ENCODE measurements at places on chromosomes 5 and 9.

GRCh38 chr5:40474250-40474649 lies 205.5 kb upstream of the PTGER4 start:
- DNase-seq: no peak

- peak; percentile 86 for DNase-seq
Measured at GRCh38 chr5:93359296-93359959, 221.6 kb downstream of the NR2F1-AS1 start.

- DNase-seq: no peak
Measured at GRCh38 chr5:124195411-124195810, 551.0 kb downstream of the ZNF608 start.

- peak; percentile 50 for DNase-seq
Measured at GRCh38 chr5:178348356-178349074, 115.9 kb upstream of the PHYKPL start.

DNA sequence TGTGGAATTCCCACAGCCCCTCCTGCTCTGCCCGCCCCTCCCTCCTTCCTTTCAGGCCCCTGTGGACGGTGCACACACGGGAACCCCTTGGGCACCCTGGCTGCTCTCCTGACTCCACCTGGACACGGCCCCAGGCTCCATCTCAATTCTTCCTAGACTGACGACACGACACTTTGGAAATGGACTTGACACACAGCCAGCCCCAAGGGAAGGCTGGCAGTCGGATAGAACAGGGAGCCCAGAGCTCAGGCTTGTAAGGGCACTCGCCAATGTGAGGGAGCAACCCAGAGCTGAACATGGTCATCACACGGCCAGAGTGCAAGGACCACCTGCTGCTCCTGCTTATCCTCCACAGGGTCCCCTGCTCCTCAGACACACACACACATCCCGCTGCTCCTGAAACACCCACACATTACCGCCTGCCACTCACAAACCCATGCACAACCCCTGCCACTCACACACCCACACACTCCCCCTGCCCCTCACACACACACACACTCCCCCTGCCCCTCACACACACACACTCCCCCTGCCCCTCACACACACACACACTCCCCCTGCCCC lies 8.9 kb downstream of the SLC9A3 start:
- DNase-seq: no peak

GRCh38 chr9:97534961-97535594 lies 33.6 kb downstream of the TMOD1 start:
- DNase-seq: no peak

DNA sequence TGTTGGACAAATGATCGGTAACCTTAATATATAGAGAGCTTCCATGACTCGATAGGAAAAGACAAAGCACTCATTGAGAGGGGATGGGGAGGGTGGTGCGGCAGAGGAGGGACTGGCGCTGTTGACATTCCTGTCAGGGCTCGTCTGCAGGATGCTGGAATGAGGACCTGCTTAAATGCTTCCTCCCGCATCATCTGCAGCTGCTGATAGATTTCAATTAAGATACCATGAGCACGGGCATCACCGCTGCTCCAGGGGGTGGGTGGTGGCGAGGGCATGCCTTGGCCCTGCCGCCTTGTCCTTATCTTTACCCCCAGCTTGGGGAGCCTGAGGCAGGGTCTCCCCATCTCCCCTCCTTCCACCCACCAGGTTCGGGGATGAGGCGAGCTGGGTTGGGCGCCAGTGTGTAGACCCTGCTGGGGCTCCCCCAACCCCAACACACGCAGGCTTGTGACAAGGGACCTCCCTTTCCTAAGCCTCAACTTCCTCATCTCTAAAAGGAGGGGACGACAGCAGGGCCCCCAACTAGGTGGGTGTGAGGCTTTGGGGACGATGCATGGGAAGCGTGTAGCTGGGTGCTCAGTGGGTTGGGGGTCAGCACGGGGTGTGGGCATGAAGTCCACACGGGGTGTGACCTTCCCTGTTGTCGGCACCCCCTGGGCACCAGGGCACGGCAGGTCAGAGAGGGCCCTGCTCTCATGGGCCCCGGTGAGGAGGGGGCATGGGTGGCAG lies 11.7 kb upstream of the QRFP start:
- DNase-seq: no peak

DNA sequence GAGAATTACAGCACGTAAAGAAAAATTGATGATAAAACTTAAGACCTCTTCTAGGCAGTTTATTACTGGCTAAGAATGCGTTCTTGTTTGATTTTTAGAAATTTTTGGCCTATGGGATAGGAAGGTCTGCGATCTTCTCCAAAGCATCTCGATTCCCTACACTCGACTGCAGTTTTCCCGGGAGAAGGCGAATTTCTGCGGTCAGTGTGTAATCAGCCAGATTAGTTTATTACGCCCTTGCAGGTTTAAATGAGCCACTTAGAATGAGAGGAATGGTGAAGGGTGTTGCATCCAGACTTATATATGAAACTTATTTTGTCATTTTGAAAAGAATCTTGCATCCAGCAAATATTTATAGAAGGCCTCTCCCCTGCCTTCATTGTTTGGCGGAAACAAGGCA lies 1.2 kb downstream of the MTAP start:
- no peak for DNase-seq

DNA sequence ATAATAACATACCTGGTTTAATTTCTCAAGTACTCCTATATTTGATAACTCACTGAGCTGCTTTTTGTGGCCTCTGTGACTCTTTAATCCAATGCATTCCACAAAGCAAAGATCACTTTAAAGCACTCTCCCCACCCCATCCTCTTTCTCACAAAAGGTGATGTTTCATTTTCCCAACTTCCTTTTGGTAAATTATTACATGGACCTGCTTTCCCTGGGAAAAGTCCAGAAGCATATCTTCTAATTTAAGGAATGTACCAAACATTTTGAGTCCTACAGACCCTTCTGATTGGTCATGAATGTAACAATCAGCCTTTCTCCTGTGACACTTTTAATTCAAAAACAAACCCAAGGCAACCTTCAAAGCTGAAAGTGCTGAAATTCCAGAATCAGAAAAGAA lies 71.1 kb downstream of the MLLT3 start:
- DNase-seq: no peak

DNA sequence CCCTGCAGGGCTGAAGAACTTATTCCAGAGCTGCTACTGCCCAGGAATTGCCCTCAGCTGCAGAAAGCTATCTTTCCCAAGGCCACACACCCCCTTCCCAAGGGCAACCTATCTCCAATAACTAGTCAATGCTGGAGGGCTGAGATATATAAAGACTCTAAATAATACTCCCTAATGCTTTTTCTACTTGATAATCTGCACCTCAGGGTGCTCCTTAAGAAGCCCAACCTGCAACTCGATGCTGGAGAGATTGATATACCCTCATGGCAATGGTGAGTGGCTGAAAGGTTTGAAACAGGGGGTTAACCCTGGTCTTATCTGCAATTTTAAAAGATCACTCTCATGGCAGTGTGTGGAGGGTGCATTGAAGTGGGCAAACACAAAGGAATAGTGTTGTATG lies 142.7 kb upstream of the APC start:
- no peak for DNase-seq

DNA sequence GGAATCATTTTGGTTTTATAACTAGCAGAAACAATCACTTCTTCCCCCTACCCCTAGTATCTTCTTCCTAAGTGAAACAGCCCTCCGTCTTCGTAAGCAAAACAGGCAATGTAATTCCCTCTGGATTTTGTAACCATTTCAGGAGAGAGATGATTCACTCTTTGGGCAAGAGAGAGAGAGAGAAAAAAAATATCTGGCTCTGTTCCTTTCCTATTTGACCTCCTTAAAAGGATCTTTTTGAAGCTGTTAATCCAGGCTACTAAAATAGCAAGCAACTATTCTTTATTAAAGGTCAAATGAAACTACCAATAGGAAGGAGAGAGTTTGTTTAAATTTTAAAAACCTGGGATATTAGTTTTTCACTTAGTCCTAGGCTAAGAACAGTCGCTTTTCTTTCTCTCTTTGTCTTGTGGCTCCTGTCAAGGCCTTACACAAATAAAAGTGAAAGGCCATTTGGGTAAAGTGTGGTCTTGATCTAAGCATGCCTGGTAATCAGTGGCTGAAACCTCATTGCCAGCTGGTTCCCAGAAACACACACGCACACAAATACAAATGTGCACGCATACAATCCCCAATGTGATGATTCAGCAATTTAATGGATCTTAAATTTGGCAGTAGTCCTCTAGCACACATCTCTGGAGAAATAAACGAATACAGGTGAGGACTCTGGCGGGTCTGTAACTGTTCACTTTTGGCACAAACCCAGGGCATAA lies 70.2 kb downstream of the PRUNE2 start:
- no peak for DNase-seq

- no peak for DNase-seq
Measured at GRCh38 chr9:115058684-115059315, 59.2 kb downstream of the TNC start.

GRCh38 chr9:37007295-37007694 lies 26.8 kb downstream of the PAX5 start:
- no peak for DNase-seq

DNA sequence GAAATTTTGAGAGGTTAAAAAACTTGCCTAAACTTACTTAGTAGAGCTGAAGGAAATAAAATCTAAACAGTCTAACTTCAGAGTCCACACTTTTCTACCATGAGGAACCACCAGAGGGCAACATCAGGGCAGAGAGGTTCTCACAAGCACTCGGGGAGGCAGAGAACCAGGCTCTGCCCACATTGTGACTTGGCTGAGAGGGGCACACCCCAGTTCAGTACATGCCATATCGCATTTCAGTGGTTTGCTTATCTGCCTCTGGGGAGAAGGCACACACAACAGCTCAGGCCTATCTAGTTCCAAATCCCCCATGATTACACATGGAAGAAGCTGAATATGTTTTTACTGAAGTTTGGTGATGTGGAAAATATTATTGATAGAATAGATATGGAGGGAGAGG lies 49.2 kb downstream of the EQTN start:
- no peak for DNase-seq

GRCh38 chr9:98656511-98656910 lies 52.2 kb downstream of the GABBR2 start:
- no peak for DNase-seq

GRCh38 chr9:95143591-95144561 lies 173.6 kb downstream of the FANCC start:
- no peak for DNase-seq

DNA sequence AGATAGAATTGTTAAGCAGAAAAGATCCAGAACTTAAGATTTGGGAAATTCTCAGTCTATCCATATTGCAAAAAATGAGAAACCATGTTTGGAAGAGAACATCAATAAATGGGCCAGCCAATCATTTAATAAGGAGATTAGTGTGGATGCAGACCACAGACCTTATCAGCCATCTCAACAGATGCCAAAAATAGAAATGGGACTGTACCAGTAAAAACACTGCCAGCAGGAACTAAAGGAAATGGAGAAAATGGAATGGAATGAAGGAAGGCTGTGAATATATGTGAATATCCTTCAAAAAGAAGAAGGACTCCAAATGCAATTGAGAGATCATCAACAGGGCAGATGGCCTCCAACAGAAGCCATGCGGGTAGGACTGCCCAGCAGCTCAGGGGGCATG lies 52.7 kb upstream of the ZNF618 start:
- no peak for DNase-seq

- DNase-seq: no peak
Measured at GRCh38 chr5:43973908-43974307, 370.9 kb downstream of the NNT start.

- no peak for DNase-seq
Measured at GRCh38 chr5:159156426-159157238, 52.7 kb downstream of the RNF145 start.

DNA sequence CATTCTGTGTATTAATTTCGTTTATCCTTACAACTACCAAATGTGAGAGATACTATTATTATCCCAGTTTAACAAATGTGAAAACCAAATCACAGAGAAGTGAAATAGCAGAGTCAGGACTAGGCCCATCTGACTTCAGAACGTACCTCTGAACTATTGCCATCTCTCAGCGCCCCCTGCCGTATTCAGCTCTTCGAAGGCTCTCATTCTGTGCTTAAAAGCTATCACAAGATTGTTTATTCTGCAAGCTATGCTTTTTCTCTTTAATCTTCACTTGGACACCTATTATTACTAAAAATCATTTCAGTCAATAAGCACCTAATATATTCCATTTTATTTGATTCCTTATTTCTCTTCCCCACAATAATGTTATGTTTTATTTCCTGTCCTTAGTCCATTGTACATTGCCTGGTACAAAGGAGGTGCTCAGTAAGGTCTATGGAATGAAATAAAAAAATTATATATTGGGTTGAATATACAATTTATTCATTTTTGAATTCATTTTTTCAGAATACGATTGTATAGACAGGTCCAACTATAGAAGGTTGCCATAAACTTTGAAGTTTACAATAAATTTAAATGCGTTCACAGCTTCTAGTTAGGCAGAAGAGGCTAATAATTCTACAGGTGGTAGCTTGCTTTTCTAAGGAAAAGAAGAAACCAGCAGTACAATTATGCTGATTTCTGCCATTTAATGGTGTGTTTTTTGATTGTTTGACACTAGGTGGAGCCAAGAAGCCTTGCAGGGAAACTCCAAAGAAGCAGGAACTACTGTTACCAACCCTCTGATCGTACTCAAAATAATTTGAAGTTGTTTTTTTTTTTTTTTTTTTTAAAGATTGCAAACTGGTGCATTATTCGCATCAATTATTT lies 202.2 kb upstream of the DMRTA1 start:
- DNase-seq: no peak

DNA sequence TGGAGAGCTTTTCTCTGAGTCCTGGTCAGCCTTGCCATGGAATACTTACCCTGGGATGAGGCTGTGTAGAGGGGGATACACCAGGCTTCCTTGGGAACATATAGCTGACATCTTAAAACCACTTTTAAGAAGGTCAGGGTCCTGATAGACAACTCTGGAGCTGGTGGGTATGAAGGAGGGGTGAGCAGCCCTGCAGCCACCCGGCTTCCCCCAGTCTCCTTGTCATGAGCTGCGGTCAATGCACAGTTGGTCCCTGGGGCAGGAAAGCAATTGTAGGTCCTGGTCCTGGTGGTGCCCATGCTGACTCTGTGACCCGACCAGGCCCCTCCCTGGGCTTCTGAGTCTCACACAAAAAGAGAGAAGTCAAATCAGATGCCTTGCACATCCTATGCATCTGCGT lies 63.6 kb downstream of the MRPL36 start:
- DNase-seq: no peak

- no peak for DNase-seq
Measured at GRCh38 chr9:95226921-95227320, 90.6 kb downstream of the FANCC start.

DNA sequence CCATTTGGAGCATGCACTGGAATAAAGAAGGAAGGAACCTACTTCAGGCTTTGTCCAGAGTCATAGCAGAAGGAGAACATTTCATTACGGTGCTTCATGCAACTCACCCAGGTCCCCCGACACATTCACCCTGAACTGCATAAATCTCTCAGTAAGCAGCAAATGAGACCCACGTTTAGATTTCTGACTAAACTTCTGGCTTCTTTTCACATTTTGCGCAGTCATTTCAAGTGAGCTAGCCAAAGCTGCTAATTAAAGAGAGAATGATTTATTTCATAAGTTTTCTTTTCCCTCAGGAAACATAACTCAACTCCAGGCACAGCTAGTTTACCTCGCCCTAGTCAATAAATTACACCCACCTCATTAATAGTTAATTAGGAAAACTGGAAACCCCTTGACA lies 88.6 kb upstream of the GAS1 start:
- no peak for DNase-seq
